ENCODE measurements at places on chromosomes 6 and 20. TPM values are rescaled to one million over a fixed set of nuclear protein-coding genes. Genes with fewer than 3 reads are reported as not detected.

The C4B gene
- 6.8 TPM for total RNA-seq

The CYP21A2 gene
- 0.44 TPM for total RNA-seq

The FHL5 gene
- not detected for total RNA-seq

The HMGN4 gene
- 106 TPM for total RNA-seq

The MANEA gene
- total RNA-seq: 11.2 TPM

The FAM162B gene
- 0.33 TPM for total RNA-seq

The MACROD2 gene
- total RNA-seq: 0.50 TPM

The TREML1 gene
- total RNA-seq: not detected

The CHRNA4 gene
- not detected for total RNA-seq

The ADTRP gene
- 2.3 TPM for total RNA-seq

The PTCRA gene
- not detected for total RNA-seq

The NELFE gene
- 168 TPM for total RNA-seq

The ADAT2 gene
- total RNA-seq: 12.1 TPM

The SLC35D3 gene
- not detected for total RNA-seq

The PPP1R16B gene
- under 0.01 TPM for total RNA-seq

The BFSP1 gene
- 2.3 TPM for total RNA-seq

The SYCP2 gene
- total RNA-seq: 0.50 TPM

The NKX2-4 gene
- total RNA-seq: not detected

The MTFR2 gene
- total RNA-seq: 0.66 TPM

The UNC93A gene
- not detected for total RNA-seq

The HLA-DPA1 gene
- total RNA-seq: 1.7 TPM

The SGK2 gene
- total RNA-seq: not detected

The PRDM1 gene
- total RNA-seq: 2.8 TPM

The RAMACL gene
- 2.5 TPM for total RNA-seq

The ZNF391 gene
- 1.8 TPM for total RNA-seq

The HRH3 gene
- not detected for total RNA-seq

The ZNF292 gene
- total RNA-seq: 34.9 TPM

The TENT5A gene
- 27.2 TPM for total RNA-seq

The PTGIS gene
- 255 TPM for total RNA-seq

The TNNC2 gene
- total RNA-seq: 2.2 TPM

The NHLRC1 gene
- total RNA-seq: 5.6 TPM

The AGER gene
- 0.50 TPM for total RNA-seq

The FIG4 gene
- total RNA-seq: 27.8 TPM

The RFX6 gene
- total RNA-seq: not detected

The LIME1 gene
- 9.3 TPM for total RNA-seq

The CDH22 gene
- not detected for total RNA-seq

The OR2B6 gene
- total RNA-seq: not detected

The GNRH2 gene
- total RNA-seq: 0.50 TPM

The CTAGE9 gene
- total RNA-seq: not detected

The HAO1 gene
- not detected for total RNA-seq

The SPATS1 gene
- total RNA-seq: not detected

The CNR1 gene
- total RNA-seq: not detected

The NKX2-2 gene
- total RNA-seq: not detected

Measured in smooth muscle cell of trachea (primary cell).